Testis (tissue), 5 donors: ENCODE measurements at places on chromosomes 5 and 9. TPM values are rescaled to one million over a fixed set of nuclear protein-coding genes. Genes with fewer than 3 reads are reported as not detected.

Gene IL3
- total RNA-seq: not detected

Gene IDNK
- 4.9 TPM for total RNA-seq

Gene NSG2
- total RNA-seq: 7.2 TPM

Gene NR4A3
- 2.5 TPM for total RNA-seq

Gene GOLGA2
- total RNA-seq: 133 TPM

Gene KCNV2
- 4.3 TPM for total RNA-seq

Gene SLCO6A1
- total RNA-seq: 20.4 TPM

Gene MAP1B
- 431 TPM for total RNA-seq

Gene FABP6
- total RNA-seq: 1.5 TPM

Gene IFNK
- total RNA-seq: not detected

Gene MVB12B
- 30.7 TPM for total RNA-seq

Gene NR6A1
- 100 TPM for total RNA-seq

Gene RNF183
- 1.9 TPM for total RNA-seq

Gene ARHGEF37
- total RNA-seq: 17.8 TPM

Gene CD14
- total RNA-seq: 23.7 TPM

Gene FAM81B
- 27.1 TPM for total RNA-seq

Gene C8G
- total RNA-seq: 4.9 TPM

Gene NPDC1
- 103 TPM for total RNA-seq

Gene PDE6A
- 3.2 TPM for total RNA-seq

Gene PRLR
- 6.3 TPM for total RNA-seq

Gene CAVIN4
- total RNA-seq: 2.7 TPM

Gene PAIP1
- 117 TPM for total RNA-seq

Gene FBN2
- 17.5 TPM for total RNA-seq

Gene WNT8A
- total RNA-seq: 1.3 TPM

Gene MAMDC2
- total RNA-seq: 28.3 TPM

Gene ELAVL2
- 75.7 TPM for total RNA-seq

Gene LEAP2
- 1.8 TPM for total RNA-seq

Gene MED27
- total RNA-seq: 33.7 TPM

Gene ARL10
- total RNA-seq: 5.8 TPM
